NCI-H187 (cell line): ENCODE measurements at places on chromosomes 6 and 20.

DNA sequence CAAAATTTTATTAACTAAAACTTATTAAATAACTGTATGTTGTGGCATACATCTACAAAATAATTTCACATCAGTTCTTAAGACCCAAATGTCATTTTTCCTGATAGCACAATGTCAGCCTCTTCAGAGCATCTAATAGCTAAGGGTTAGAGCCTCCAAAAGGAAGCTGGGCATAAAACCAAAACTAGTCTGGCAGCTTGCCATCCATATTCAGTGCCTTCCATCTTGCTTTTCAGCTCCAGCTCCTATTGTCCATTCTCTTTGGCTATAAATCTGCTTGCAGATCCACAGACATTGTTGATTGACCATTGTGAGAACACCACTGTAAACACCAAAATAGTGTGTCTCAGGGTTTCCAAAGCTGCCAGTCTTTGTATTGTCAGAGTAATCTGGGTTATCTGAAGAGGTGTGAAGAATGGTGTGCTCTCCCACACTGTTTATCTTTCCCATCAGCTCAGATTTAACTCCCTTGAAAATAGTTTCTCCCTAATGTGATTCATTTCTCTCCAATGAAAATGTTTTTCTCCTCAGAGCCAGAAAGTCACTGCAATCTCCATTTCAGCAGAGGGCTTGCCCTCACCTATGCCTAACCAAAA is 154.8 kb upstream of the KCNQ5 start:
- DNase-seq = peak; percentile 14

DNA sequence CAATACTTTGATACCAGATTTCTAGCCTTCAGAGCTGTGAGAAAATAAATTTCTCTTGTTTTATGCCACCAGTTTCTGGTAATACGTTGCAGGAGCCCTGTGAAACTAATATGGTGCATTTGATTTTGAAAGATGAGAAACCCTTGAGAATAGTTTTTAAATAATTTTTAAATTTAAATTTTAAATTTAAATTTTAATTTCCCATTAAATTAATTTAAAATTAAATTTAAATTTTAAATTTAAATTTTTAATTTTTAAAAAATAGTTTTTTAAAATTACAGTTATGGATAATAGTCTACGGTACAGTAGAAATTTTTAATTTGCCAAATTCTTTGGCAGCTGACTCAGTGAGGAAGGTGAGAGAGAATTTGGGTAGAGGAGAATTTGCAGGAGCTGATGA is 68.6 kb upstream of the SLC24A3 start:
- no peak for DNase-seq

DNA sequence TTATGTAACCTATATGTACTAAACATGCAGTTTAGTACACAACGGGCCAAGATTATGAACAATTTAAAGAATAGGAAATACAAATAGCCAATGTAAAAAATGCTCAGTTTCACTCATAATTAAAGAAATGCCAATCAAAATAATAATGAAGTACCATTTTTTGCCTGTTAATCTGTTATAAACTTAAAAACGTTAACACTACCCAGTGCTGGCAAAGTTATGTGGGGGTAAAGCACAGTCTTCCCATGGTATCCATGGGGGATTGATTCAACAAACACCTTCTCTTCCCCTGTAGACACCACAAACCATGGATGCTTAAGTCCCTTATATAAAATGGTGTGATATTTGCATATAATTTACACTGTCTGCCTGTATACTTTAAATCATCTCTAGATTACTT is 205.3 kb upstream of the SIM1 start:
- DNase-seq = no peak

DNA sequence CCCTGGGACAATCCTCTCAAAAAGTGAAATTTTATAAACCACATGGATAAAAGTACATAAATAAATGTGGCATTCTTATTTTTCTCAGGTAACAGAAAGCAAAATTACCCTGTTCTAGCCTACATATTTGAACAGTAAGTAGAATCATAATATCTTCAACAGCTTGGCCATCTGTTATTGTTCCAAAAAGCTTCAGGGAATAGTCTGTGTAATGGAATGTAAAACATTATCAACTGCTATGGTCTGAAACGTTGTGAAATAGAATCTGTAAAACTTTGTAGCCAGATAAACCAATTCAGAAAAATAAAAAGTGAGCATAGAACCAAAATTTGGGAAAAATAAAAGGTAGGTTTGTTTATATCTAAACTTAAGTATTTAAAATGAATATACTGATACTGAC is 114.7 kb downstream of the THEMIS start:
- no peak for DNase-seq

- DNase-seq = no peak
These were observed 1146.9 kb upstream of the GJE1 start for GRCh38 chr6:140985679-140986275.

GRCh38 chr20:49445176-49445575 is 37.3 kb downstream of the KCNB1 start:
- DNase-seq = no peak

- DNase-seq = no peak
These were observed 112.1 kb upstream of the GPR6 start for GRCh38 chr6:109865968-109866367.

GRCh38 chr20:62961310-62961783 is 8.8 kb downstream of the SLC17A9 start:
- DNase-seq = no peak

- no peak for DNase-seq
These were observed 2.6 kb upstream of the PACSIN1 start for GRCh38 chr6:34463299-34463698.

GRCh38 chr6:138680085-138680484 is 93.5 kb upstream of the CCDC28A start:
- DNase-seq = no peak

DNA sequence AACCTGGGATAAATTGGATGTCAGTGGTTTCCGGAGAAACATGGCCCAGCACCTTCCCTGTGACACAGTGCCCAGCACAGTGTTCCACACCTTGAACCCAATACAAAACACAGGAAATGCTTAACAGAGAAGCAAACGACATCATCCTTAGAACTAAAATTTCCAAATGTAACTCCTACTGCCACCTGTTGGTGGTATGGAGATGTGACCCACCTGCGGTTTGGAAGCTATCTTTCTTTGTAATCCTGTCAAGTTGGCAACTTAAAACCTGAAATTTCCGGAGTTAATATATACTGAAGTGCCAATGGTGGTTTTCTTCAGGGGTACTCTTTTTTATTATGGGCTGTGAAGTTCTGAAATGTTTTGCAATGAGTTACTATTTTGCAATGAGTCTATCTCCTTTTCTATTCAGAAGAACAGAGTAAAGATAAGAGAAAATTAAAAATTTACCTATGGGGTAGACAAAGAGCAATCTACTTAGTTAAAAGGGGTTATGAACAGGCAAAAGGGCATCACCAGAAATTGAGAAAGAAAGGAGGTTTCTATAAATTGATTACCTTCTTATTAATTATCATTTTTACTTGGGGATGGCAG is 658.8 kb downstream of the PTPRT start:
- DNase-seq = no peak

- no peak for DNase-seq
These were observed 43.0 kb downstream of the FAM184A start for GRCh38 chr6:119035459-119035858.

GRCh38 chr20:31716818-31717477 is 5.7 kb downstream of the BCL2L1 start:
- no peak for DNase-seq

DNA sequence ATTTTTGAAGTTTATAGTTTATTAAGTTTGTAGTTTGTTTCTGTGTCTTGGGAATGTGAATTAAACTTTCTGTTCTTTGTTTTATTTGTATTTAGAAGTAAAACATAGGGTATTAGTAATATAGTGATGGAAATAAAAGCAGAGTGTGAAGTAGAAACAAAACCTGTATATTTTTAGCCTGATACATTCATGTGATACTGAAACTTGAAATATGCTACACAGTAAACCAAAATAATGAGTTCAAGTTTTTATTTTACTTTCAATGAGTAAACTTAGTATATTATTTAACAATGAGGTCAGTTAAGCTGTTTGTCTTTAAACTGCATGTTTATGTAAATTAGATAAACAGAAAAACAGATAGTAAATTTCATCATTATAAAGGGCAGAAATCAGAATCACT is 1592.6 kb downstream of the GRIK2 start:
- DNase-seq = no peak

DNA sequence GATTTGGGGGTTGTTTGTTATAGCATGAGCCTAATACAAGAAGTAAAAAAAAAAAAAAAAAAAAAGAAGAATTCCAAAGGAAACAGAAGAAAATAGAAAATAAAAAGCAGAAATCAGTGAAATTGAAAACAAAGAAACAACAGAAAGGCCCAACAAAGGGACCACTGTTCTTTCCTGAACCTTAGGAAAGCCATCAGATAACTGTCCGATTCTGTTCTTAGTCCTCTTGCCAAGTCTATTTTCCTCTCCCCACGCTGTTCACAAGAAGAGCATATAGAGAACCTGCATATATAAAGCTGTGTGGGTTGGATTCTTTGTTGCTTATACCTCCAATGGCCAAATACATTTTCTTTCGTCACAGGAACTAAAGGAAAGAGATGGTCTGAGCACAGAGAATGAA is 38.0 kb upstream of the IPCEF1 start:
- DNase-seq = no peak

- no peak for DNase-seq
These were observed 5.7 kb upstream of the TENT5A start for GRCh38 chr6:81758221-81758620.

DNA sequence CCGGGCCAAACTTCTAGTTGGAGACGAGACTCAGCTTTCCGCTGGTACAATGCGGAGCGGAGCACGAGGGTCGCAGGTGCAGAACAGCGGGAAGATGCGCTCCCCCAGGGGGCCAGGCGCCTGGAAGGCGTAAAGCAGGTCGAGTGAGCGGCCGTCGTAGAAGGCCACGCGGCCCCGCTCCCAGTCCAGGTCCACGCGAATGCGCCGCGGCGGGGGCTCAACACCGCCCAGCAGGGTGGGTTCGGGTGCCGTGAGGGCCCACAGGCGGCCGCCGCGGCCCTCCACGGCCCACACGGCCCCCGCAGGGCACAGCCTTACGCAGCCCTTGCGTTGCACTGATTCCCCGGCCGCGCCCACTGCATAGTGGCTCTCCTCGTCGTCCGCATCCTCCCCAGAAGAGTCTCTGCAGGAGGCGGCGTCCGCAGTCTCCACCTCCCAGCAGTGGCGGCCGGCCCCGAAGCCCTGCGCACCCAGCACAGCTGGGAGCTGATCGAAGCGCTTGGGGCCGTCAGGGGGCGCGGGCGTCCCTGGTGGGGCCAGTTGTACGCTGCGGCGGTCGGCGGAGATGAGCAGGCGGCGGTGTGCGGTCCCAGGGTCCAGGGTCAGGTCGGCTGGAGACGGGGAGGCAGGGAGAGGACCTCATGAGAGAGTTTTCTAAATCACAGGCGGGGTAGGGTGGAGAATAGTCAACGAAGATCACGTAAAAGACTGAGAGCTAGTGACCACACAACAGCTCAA is 4.3 kb downstream of the PPP1R11 start:
- DNase-seq = no peak

DNA sequence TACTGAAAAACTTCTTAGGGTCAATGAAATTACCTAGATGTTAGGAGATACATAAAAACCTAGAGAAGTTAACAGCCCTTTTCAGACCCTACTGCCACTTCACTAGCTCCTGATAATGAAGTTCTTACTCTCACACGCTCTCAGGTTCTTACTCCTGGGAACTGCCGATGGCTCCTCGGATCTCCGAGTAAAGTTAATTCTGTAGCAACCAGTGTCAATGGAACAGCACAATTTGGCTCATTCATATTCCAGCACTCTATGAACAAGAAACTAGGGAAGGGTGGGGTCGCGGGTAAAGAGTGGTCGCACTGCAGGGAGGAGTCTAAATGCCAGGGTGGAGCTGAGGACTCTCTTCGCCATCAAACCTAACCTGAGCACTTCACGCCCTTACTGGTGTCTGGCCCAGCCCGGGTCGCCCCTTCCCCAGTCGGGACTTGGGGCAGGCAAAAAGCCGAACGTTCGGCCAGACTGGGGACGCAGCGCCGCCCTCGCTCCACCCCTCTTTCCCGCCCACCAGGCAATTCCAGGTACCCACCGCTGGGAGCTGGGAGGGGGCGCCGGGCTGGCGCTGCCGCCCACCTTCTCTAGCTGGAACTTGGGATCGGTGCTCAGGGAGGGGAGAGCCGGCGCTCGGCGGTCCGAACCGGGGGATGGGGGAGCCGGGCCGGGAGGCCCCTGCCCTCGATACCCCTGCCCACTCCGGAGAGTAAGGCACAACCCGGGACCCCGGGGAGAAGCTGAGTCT is 744 bp downstream of the RAB23 start:
- DNase-seq = no peak

DNA sequence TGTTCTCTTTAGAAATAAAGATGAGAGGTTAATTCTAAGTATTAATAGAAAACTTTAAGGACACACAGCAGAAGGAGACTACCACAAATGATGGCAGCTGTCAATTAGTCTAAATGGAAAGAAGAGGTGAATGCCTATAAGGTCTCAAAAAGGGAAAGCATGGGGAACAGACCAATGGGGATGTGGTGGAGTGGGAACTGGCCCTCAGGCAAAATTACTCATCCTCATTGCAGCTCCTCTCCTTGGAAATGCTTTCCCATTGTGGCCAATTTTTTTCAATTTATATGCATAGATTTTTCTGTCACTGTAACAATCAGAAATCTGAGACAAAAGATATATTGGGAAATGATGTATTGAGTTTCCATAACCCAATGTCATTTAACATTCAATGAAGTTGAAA is 222.9 kb upstream of the DEFB112 start:
- no peak for DNase-seq

DNA sequence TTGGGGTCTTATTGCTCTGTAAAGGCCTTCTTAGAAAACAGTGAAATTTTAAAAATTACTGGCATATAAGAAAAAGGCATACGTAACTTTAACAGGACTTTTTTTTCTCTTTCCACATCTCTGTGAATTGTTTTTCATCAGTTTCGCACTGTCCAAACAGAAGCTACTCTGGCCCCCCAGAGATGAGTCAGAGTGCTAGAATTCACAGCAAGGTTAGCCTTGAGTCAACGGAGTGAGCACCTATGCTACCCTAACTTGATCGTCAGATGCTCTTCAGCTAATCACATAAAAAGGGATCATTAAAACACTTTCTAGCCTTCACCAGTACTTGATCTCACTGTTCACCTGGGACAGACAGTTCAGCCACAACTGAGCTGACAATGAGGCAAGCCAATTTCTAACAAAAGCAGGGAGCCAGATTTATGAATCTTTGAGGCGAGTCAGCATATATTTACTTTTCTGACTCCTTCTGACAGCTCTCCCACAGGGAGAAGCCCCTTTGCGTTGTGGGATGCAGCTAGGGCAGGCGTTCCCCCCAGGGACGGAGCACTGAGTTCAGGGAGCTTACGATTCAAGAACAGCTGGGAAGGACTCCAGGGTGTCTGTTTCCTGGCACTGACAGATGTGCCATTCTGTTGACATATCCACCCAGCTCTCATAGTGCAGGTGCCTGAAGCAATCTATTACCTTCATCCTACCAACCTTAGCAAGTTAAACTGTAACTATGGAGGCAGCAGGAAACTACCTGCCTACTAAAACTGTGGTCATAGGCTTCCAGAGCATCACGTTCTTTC is 46.4 kb upstream of the SPDEF start:
- DNase-seq = no peak
